ENCODE measurements at places on chromosomes 5 and 9.

DNA sequence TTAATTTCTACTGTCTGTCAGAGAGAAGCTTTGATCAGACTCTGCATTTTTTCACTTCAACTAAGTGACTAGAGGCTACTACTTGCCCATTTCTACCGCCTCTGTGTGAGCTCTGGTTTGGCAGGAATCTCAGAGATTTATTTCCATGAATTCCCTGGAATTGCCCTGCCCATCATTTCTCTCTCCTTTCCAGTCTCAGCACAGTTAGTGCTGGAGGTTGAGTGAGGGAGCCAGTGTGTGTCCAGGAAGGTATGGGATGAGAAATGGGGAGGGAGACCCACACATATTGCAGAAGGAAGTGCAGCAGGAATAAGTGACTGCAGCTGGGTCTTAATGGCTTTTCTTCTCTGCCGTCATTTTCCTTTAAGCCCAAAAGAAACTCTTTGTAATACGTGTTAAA, 443.1 kb upstream of the ZNF462 start:
- no peak for DNase-seq

- DNase-seq = no peak
Observed at GRCh38 chr9:118395415-118395814, 691.2 kb downstream of the TLR4 start.

GRCh38 chr5:160626322-160626721, 204.7 kb downstream of the PTTG1 start:
- DNase-seq = no peak

DNA sequence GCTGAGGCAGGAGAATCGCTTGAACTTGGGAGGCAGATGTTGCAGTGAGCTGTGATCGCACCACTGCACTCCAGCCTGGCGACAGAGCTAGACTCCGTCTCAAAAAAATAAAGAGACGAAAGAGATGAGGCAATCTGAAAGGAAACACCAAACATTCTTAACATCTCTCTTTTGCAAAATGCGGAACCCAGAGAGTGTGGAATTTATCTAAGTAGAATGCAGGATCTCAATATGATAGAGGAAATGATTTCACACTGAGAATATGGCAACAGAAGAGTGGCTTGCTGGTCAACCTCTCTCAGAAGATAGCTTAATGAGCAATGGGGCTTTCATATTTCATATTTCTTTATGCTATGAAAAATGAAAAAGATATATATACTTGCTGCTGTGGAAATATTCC, 33.4 kb upstream of the PCA3 start:
- no peak for DNase-seq

All from NCI-H2107 (cell line).